ENCODE measurements at places on chromosomes 6 and 20. TPM values are rescaled to one million over a fixed set of nuclear protein-coding genes. Genes with fewer than 3 reads are reported as not detected.

C6orf52 gene
- 0.97 TPM for total RNA-seq

TBC1D22B gene
- total RNA-seq, result 10.9 TPM

ZNF334 gene
- total RNA-seq, result 4.8 TPM

MCHR2 gene
- total RNA-seq, result not detected

SNAI1 gene
- 15.1 TPM for total RNA-seq

ADAT2 gene
- 5.4 TPM for total RNA-seq

LPA gene
- not detected for total RNA-seq

SNPH gene
- total RNA-seq, result 12.0 TPM

DNA sequence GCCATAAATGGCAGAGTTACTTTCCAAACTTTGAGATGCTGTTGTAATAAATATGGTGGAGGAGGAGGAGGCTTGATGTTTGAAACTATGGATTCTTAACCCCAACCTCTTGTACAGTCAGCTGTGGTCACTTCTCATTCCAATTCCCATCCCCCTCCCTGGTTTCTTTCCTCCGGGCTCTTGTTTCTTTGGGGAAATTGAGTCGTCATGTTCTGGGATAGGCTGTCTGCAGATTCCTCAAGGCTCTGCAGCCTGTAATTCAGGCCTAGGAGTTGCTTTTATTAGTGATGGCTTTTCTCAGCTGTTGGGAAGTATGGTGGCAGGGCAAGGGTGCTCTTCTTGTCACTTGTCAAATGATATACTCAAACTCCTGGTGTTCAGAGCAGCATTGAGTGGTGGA, 2.6 kb downstream of the PTK7 start:
- DNase-seq, result no peak

GRCh38 chr20:54611708-54612412, 136.5 kb downstream of the DOK5 start:
- DNase-seq, result no peak

DNA sequence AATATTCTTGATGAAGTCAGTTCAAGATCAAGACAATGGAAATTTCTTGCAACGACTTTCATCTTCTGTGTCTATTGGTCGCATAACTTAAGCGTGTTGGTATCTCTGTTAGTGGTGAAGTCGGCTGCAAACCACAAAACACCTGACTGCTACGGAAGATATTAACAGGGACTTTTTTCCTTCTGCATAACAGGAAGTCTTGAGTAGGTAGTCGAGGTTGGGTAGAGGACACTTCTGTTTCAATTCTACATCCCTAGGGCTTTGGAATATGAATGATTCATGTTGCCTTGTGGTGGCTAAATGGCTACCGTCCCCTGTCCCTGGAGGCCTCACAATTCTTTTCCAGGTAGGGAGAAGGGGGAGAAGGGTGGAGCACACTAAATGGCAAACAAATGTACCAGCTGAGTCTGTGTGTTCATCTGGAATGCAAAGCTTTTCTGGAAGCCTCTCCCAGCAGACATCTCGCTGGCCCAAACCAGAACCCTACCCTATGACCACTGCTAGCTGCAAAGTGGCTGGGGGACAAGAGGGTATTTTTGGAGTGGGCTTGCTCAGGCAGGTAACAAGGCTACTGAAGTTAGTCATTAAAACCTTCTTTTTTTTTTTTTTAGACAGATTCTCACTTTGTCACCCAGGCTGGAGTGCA, 34.6 kb upstream of the NKX2-2 start:
- DNase-seq, result no peak

DNA sequence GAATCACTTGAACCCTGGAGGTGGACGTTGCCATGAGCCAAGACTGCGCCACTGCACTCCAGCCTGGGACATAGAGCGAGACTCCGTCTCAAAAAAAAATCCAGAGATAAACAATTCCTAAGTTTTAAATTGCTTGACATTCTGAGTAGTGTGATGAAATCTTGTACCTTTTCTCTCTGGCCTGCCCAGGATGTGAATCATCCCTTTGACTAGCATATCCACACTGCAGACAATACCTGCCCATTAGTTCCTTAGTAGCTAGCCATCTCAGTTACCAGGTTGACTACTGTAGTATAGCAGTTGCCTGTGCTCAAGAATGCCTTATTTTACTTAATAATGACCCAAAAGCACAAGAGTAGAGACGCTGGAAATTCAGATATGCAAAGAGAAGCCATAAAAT, 2.8 kb downstream of the ZFP57 start:
- DNase-seq, result no peak

DNA sequence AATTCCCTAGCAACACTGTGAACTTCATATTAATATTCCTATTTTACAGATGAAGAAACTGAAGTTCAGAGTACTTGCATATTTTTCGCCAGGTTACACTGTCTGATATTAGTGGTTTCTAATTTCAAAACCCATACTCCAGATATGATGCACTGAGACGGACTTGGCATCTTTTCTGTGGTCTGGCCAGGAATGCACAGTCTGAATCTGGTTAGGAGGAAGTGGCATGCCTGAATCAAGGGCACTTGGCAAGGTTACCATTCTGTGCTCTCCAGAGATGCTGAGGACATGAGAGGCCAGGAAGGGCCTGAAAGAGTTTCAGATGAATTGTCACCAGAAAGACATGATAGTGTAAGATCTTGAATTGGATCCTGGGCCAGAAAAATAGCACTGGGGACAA, 150.1 kb downstream of the HAO1 start:
- no peak for DNase-seq

- DNase-seq, result no peak
Observed at GRCh38 chr6:151763938-151764680, 43.4 kb upstream of the ESR1 start.

- no peak for DNase-seq
Observed at GRCh38 chr20:62984666-62985443, 21.9 kb downstream of the BHLHE23 start.

DNA sequence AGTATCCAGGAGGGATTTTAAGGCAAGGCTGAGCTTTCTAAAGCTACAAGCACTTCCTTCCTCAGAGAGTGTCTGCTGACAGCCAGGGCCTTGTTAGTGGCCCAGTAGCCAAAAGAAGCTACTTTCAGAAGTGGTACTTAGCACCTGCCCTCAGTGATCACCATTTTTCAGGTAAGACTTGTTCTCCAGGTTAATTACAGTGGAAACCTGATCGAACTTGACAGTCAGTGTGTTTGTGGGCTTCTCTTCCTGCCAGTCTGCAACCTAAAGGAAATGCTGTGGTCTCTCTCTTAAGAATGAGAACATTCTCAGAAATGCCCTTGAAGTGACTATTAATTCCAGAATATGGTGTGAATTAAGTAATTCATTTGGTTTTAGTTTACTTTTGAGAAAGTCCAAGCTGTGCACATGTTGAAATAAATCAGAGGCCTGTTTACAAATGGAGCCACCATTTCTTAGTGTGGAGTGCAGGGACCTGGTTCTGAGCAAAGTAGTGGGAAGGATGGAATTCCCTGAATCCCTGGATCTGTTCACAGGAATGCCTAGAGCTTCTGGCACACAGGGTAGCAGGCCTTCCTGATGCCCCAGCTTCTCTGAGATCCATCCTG, 185.3 kb upstream of the AGPAT4 start:
- no peak for DNase-seq

DNA sequence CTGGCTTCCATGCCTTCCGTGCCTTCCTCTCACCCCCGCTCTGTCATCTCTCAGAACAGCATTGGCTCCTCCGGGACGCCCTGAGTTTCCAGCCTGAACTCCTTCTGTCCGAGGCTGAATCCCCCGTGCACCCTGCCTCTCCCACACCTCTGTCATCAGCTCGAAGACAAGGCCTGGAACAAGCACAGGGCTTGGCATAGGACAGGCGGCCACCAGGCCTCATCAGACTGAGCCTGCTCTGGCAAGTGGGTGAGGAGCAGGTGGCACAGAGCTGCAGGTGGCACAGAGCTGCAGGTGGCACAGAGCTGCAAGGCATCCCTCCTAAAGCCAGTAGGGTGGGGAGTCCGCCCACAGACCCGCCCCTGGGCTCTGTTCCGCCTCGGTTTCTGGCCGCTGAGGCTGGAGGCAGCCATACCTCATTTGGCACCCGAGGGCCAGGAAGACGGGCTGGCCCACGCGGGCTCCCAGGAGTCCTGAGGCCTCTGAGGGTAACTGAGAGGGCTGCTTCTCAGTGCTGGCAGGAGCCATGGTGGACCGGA, 60.2 kb downstream of the EZR start:
- no peak for DNase-seq

DNA sequence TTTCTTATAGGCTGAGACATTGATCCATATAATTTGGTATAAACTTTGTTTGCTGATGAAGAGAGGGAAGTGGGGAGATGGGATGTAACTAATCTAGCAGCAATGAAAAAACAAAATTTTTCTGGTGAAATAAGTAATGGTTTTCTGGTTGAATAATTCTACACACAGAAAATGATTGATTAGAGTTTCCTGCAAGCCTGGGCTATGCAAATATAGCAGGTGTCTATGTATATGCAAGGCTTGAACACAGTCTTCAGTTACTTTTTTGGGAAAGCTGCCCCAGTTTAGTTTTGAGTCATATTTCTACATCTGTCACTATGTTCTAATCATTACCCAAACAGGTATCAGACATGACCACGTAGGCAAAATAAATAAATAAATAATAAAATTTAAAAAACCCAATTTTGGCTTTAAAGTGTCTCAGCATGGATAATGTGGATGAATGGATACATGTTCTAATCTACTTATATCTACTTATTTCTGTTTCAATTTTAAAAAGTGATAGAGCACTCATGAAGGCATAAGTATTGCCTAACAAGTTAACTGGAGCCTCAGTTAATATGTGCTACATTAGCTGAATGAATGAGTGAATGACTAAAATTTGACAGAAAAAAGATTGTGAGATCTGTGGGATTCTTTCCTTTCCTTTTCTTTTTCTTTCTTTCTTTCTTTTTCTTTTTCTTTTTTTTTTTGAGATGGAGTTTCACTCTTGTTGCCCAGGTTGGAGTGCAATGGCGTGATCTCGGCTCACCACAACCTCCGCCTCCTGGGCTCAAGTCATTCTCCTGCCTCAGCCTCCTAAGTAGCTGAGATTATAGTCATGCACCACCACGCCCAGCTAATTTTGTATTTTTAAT, 37.2 kb upstream of the TFB1M start:
- DNase-seq, result no peak

GRCh38 chr6:65505736-65506135, 201.3 kb downstream of the EYS start:
- no peak for DNase-seq

GRCh38 chr20:5161536-5162164, 34.8 kb downstream of the CDS2 start:
- no peak for DNase-seq

- no peak for DNase-seq
Observed at GRCh38 chr6:131013495-131013894, 49.5 kb downstream of the EPB41L2 start.

- DNase-seq, result no peak
Observed at GRCh38 chr6:5274231-5274630, 12.9 kb downstream of the FARS2 start.

GRCh38 chr6:168363811-168364792, 44.5 kb upstream of the DACT2 start:
- DNase-seq, result peak; percentile 68

All from chondrocyte (in vitro differentiated cells).